PC-9 (cell line): ENCODE measurements at places on chromosomes 3 and 15. TPM values are rescaled to one million over a fixed set of nuclear protein-coding genes. Genes with fewer than 3 reads are reported as not detected.

- no peak overlapping the region for H3K4me3 ChIP-seq
- H3K27me3 ChIP-seq: peaks cover 74% of the 10 kb centered on the region
- no peaks in the 10 kb centered on the region for H3K4me1 ChIP-seq
Measured at GRCh38 chr3:126533506-126533905, 9.6 kb downstream of the CHST13 start.

The RRP9 gene
- 23.4 and 23.9 TPM in 2 replicates for total RNA-seq

GRCh38 chr3:168249550-168250414, 154.1 kb upstream of the GOLIM4 start:
- peak overlapping the region; percentile 66 for H3K4me3 ChIP-seq
- no peak overlapping the region for H3K27ac ChIP-seq
- H3K4me1 ChIP-seq: no peaks in the 10 kb centered on the region
- H3K36me3 ChIP-seq: no peaks in the 10 kb centered on the region

The LEKR1 gene
- total RNA-seq: 3.2 and 3.9 TPM in 2 replicates

DNA sequence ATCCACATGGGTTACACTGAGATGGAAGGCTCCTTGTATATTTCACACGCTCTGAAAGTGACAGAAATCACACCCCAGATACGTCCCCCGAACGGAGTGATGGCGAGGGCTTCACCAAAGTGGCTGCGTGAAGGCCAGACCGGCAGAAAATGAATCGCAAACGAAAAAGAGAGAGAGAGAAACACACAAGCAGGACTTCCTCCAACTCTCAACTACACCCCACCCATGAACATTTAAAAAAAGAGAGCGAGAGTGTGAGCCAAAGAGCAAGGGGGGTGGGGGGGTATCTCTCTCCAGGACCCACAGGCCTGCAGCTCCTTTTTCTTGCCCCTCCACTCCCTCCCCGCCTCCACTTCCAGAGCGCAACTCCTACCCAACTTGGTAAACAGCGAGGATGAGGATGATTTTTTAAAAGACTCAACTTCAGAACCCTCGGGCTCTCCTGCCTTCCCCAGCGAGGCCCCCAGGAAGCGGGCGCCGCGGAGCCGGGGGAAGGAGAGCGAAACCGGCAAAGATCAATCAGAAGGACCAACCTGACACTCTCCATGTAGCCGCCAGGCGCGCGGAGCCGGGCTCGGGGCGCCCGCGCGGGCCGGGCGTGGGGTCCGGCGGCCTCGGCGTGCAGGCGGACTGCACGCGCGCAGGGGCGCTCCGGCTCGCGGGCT, 519.1 kb downstream of the FOXP1 start:
- peaks cover 3% of the 10 kb centered on the region; the same call in 1 of the 2 replicates for H3K4me1 ChIP-seq
- H3K27me3 ChIP-seq: no peaks in the 10 kb centered on the region
- no peak overlapping the region for H3K27ac ChIP-seq
- no peak for DNase-seq

GRCh38 chr3:50260942-50261441, 8.0 kb upstream of the SEMA3B start:
- DNase-seq: no peak
- peaks cover 26% of the 10 kb centered on the region for H3K4me1 ChIP-seq
- no peaks in the 10 kb centered on the region for H3K36me3 ChIP-seq
- no peaks in the 10 kb centered on the region for H3K27me3 ChIP-seq
- no peak overlapping the region for H3K27ac ChIP-seq

DNA sequence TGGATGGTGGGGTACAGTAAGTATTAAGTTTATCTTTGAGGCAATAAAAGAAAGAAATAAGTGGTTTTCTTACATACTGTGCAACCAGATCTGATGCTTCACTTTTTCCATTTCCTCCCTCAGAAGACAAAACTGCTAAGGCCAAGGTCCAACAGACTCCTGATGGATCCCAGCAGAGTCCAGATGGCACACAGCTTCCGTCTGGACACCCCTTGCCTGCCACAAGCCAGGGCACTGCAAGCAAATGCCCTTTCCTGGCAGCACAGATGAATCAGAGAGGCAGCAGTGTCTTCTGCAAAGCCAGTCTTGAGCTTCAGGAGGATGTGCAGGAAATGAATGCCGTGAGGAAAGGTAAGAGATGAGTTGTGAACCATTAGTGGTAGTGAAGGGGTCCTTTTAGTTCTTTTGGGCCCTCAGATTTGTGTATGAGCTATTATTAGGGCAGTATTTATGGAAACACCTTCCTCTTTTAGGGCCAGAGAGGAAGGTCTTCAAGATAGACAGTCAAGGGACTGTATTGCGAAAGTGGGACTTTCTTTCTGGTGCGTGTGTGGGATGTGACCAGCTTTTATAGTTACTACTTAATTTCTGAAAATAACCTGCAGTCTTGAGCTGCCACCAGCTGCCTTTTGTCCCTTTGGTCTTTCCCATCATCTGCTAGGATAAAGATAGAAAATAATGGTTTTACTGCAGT, 4.6 kb downstream of the ALAS1 start:
- H3K4me3 ChIP-seq: no peak overlapping the region
- H3K36me3 ChIP-seq: peaks cover 65% of the 10 kb centered on the region
- DNase-seq: no peak
- H3K27me3 ChIP-seq: no peaks in the 10 kb centered on the region
- peaks cover 11% of the 10 kb centered on the region for H3K4me1 ChIP-seq

GRCh38 chr15:40344217-40344616, 3.5 kb upstream of the CCDC9B start:
- H3K4me3 ChIP-seq: peak overlapping the region; percentile 51
- peak overlapping the region; percentile 93 for H3K27ac ChIP-seq
- no peaks in the 10 kb centered on the region for H3K27me3 ChIP-seq
- no peaks in the 10 kb centered on the region for H3K36me3 ChIP-seq
- DNase-seq: no peak
- peaks cover 79% of the 10 kb centered on the region for H3K4me1 ChIP-seq

DNA sequence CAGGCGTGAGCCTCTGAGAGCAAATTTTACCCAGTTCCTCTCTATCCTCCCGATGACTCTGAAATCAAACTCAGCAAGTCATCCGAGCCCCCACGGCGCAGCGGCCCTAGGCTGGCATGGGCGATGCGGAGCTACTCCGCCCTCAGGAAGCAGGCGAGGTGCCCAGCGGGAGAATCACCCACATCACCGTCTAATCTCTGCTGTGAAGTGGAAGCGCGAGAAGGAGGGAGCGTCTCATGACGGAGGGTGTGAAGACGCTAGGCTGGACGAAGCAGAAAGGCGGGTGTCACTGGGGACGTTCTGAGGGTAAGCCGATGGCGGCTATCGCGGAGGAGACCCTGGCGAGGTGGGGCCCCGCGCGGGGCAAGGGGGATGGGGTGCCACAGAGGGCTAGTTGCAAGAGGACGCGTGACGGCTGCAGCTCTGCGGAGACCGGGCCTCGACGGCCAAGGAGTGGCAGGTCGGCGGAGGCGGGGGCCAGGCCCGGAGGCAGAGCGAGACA, 9.1 kb upstream of the GNAI2 start:
- H3K4me1 ChIP-seq: peaks cover 12% of the 10 kb centered on the region
- H3K27me3 ChIP-seq: no peaks in the 10 kb centered on the region
- H3K27ac ChIP-seq: no peak overlapping the region
- peak overlapping the region; percentile 64 for H3K4me3 ChIP-seq

DNA sequence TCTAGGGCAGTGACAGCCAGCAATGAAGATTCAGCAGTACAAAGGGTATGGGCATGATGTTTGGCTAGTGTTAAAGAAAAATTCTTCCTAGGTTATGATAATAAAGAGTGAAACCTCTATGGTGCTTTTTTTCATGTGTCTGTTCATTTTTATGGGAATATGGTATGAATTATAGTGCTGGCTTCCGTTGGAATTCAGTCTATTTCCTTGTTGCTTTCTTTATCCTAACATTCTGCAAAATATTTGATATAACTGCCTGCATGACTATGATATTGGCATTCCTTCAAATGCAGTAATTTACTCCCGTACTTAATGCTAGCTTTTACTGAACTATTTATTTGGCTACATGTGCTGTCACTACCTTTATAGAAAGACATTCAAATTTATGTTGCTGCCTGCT, 57.6 kb upstream of the ATP11B start:
- no peak overlapping the region for H3K27ac ChIP-seq
- no peak overlapping the region for H3K4me3 ChIP-seq
- no peak for DNase-seq
- H3K4me1 ChIP-seq: peaks cover 38% of the 10 kb centered on the region
- no peaks in the 10 kb centered on the region for H3K36me3 ChIP-seq
- no peaks in the 10 kb centered on the region for H3K27me3 ChIP-seq

The CCR9 gene
- not detected in 2 replicates for total RNA-seq

The WDR93 gene
- 1.1 and 1.8 TPM in 2 replicates for total RNA-seq

DNA sequence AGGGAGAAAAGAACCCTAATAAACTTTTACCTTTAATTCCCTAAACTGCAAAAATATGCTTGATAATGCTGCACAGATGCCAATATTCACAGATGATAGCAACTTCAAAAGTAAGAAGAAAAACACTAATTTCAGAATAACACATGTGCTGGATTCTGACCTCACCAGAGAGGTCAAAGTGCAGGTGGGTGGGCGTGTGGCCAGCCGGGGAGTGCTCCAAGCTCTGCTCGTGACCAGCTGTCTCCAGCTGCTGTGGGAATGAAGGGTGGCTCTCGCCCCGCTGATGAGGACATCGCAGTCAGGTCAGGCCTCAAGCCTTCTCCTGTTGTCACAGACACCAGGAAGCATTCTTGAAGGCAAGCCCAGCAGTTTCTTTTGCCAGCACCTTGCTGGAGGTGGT, 57.1 kb downstream of the ADAMTS17 start:
- no peak overlapping the region for H3K27ac ChIP-seq
- DNase-seq: no peak
- H3K4me3 ChIP-seq: no peak overlapping the region
- no peaks in the 10 kb centered on the region for H3K36me3 ChIP-seq

DNA sequence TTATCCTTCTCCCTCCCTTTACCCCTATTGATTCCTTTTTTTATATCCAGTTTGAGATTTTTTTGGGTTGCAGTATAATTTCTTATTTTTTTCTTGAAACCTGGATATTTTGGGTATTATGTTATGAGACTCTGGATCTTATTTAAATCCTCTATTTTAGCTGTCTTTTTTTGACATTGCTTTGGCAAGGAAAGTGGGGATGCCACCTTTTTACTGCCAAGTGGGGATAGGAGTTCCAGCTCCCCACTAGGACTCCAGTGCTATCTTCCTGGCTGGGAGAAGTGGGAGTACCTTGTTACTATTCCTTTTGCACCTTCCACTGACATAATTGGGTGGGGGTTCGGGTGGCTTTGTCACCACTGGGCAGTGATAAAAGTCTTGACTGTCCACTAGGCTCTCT, 87.9 kb downstream of the SATB1 start:
- DNase-seq: no peak
- H3K4me3 ChIP-seq: no peak overlapping the region
- H3K27me3 ChIP-seq: no peaks in the 10 kb centered on the region
- no peaks in the 10 kb centered on the region for H3K4me1 ChIP-seq

DNA sequence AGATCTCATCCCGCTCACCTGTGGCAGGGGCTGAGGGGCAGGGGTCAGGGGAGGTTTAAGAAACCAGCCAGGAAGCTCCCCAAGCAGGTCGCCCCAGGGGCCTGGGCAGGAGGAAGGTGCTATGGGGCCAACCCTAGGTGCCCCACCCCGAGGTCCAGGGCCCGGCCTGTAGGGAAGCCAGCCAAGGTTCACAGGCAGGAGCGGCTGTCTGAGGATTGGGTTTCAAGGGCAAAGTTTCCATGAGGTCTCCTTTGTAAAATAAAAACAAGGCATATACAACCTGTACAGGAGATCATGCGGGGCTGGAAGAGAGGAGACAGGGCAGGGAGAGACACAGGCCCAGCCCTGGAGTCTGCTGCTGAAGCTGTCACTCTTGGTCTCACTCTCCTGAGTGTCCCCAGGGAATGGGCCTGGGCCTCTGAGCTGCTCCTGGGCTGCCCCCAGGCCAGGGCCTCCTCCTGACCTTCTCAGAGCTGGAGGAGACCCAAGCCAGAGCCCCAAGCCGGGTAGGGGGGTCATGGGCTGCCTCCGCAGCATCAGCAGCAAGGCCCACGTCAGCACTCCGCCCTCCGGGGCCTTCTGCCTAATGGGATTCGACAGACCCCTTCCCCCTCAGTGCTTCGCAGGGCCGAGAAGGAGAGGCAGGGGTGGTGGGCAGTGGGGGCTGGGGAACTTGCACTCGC, 5.5 kb downstream of the CPLX3 start:
- H3K27ac ChIP-seq: no peak overlapping the region
- H3K4me1 ChIP-seq: peaks cover 14% of the 10 kb centered on the region
- no peaks in the 10 kb centered on the region for H3K27me3 ChIP-seq
- H3K36me3 ChIP-seq: no peaks in the 10 kb centered on the region
- no peak for DNase-seq
- H3K4me3 ChIP-seq: no peak overlapping the region

GRCh38 chr3:29363110-29363509, 82.2 kb downstream of the RBMS3 start:
- no peak for DNase-seq
- no peak overlapping the region for H3K4me3 ChIP-seq
- no peaks in the 10 kb centered on the region for H3K4me1 ChIP-seq
- no peaks in the 10 kb centered on the region for H3K36me3 ChIP-seq

The AMIGO3 gene
- total RNA-seq: 1.0 TPM in 1 of 2 replicates, not detected in the other

The TMEM212 gene
- not detected in 2 replicates for total RNA-seq

The ITGB5 gene
- total RNA-seq: 226 and 287 TPM in 2 replicates

DNA sequence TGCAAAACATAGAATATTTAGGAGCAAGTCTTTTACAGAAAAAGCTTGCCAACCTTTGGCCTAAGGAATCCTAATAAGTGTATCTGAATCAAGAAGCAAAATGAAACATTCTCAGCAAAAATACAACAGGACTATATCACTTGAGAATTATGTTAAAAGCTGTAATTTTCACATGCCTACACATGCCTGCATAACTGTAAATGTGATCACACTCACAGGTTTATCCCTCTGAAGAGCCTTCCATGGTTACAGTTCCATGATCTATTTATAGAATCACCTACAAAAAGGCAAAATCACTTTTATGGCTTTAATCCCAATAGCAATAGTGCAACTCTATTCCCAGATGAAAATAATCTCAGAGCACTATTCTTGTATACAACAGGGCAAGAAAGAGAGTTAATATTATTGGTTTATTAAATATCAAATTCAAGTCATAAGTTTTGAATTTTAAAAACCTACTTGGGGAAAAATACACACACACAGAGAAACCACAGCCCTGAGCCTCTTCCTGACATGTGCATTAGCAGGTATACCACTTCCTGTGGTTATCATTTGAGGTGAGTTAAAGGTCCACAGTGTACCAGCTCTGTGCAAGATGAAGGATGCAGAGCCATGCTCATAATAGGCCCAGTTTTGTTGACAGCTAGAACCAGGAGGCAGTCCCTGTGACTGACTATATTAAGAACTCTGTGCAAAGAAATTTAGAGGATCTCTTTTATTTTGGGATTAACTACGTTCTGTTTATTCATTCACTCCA, 252.5 kb upstream of the TGFBR2 start:
- no peak overlapping the region for H3K27ac ChIP-seq
- DNase-seq: no peak
- H3K4me1 ChIP-seq: peaks cover 7% of the 10 kb centered on the region; the same call in 1 of the 2 replicates
- H3K36me3 ChIP-seq: no peaks in the 10 kb centered on the region
- no peaks in the 10 kb centered on the region for H3K27me3 ChIP-seq

- no peak overlapping the region for H3K4me3 ChIP-seq
- no peaks in the 10 kb centered on the region for H3K4me1 ChIP-seq
- no peaks in the 10 kb centered on the region for H3K27me3 ChIP-seq
- no peak for DNase-seq
Measured at GRCh38 chr3:174332391-174332790, 526.7 kb upstream of the NAALADL2 start.

The ACAD9 gene
- 76.5 and 81.4 TPM in 2 replicates for total RNA-seq

GRCh38 chr15:32671339-32672325, 30.1 kb downstream of the SCG5 start:
- no peaks in the 10 kb centered on the region for H3K27me3 ChIP-seq
- no peak overlapping the region for H3K27ac ChIP-seq
- H3K4me3 ChIP-seq: no peak overlapping the region
- DNase-seq: no peak
- H3K4me1 ChIP-seq: peaks cover 14% of the 10 kb centered on the region

The PLA2G4E gene
- total RNA-seq: not detected in 2 replicates

The SEMA3G gene
- total RNA-seq: 1.3 and 1.4 TPM in 2 replicates
